ENCODE measurements at places on chromosomes 12 and 14.

DNA sequence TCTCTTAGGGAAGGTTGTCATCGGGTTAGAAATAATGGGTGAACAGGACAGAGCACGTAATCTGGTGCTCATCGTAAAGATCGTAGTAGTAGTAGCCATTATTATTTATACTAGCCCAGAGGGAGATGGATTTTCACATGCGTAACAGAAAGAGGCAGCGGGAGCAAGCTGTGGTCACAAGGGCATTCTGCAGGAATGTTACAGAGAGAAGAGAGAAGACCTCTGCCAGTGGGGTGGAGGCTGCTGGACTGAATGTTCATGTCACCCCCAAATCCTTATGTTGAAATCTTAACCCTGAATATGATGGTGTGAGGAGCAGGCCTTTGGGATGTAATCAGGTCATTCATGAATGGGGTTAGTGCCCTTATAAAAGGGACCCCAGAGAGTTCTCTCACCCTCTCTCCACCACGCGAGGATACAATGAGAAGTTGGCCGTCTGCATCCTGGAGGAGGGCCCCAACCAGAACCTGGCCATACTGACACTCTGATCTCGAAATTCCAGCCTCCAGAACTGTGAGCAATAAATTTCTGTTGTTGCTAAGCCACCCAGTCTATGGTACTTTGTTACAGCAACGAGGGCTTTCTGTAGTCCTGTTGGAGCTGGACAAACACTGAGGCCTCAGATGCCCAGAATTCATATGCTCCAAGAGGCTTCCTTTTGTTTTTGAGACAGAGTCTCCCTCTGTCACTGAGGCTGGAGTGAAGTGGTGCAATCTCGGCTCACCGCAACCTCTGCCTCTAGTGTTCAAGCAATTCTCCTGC lies 131.2 kb upstream of the MED13L start:
- no peak for DNase-seq

DNA sequence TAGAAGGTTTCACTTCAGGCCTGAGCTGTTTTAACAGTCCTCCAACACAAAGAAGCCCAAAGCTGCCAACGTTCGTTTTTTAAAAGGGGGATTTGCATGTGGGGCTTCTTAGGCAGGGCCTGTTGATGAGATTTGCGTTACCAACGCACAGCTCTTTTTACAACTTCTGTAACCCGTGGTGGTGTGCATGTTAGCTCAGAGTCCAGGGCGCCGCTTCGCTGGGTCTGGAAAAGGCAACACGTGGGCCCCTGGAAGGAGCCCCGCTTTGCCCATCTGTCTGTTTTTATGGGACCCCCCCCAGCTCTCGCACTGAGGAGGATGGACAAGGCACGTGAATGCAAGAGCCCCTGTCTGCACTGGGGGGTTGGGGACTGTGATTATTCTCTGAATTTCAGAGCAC lies 84.0 kb downstream of the ESR2 start:
- DNase-seq = no peak

GRCh38 chr14:36655571-36655962 lies 6.1 kb upstream of the PAX9 start:
- no peak for DNase-seq

GRCh38 chr12:102653406-102653805 lies 173.0 kb upstream of the IGF1 start:
- DNase-seq = no peak

DNA sequence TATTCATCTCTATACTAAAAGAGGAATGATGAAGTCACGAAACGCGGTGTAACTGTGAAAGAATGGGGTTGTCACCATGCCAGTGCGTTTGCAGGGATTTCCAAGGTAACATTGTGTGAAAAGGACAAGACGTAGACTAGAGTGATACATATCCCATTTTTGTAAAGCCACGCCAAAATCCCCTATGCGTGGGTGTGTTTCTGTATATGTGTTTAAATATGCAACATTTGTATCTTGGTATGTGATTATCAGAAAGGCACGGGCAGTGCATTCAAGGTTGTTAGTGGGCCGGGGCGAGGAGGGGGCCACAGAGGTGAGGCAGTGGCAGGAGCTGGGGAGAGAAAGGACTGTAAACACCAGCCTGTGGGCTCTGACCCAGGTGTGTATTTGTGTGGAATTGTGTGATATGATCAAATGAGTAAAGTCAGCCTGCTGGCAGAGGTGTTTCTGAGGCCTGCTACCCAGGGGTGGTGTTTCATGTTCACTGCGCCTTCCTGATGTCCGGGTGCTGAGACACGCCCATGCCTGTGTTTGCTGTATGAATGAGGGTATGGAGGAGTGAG lies 137.8 kb downstream of the ADGRD1 start:
- no peak for DNase-seq

GRCh38 chr12:127503246-127503645 lies 763.7 kb upstream of the TMEM132C start:
- no peak for DNase-seq

- no peak for DNase-seq
Observed at GRCh38 chr14:72387726-72388125, 455.5 kb downstream of the RGS6 start.

DNA sequence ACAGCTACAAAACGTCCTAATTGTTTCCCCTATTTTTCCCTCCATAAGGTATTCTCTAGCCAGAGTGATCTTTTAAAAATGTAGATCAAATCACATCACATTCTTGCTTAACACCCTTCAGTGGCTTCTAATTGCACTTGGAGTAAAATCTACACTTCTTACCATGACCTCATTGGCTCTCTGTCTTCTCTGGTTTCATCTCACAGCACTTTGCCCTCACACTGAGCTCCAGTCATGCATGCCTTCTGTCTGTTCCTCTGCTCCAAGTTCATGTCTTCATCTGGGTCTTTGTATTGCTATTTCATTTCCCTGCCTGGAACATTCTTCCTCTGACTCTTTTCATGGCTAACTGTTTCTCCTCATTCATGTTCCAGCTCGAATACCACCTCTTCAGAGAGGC lies 220.4 kb upstream of the GARIN6 start:
- DNase-seq = no peak

- no peak for DNase-seq
Observed at GRCh38 chr12:52539083-52539820, 13.7 kb downstream of the KRT71 start.

GRCh38 chr14:22071006-22071405 lies 397.4 kb upstream of the OR4E1 start:
- DNase-seq = no peak

GRCh38 chr12:12811343-12811742 lies 1.8 kb upstream of the DDX47 start:
- DNase-seq = no peak

DNA sequence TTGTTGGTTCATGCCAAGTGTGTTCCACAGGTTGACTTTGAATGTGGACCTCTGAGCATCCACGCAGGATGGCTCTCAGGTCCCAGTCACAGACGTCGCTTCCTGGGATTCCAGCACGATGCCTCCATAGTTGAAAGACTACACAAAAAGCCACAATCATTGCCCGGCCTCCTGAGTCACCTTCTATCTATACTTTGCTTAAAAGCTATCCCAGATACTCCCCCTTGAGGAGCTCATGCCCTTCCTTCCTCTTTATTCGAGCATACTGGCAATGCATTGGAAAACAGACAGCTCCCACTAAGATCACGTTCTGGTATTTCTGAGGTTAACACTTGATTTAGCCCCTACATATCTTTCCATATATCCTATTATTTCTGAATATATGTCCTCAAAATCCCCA lies 40.1 kb downstream of the ZNF664 start:
- no peak for DNase-seq

GRCh38 chr14:30706704-30707103 lies 84.6 kb downstream of the SCFD1 start:
- DNase-seq = no peak

DNA sequence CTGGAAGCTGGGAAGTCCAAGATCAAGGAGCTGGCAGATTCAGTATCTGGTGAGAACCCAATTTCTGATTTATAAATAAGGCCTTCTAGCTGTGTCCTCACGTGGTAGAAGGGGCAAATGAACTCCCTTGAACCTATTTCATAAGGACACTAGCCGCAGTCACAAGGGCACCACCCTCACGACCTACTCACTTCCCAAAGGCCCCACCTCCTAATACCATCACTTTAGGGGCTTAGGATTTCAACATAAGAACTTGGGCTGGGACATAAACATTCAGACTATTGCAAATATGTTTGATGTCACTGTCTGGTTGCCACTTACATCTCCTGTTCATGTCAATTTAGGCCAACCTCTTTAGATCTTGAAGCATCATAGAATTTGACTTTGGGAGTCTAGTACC lies 10.8 kb upstream of the CNIH1 start:
- DNase-seq = no peak

- no peak for DNase-seq
Observed at GRCh38 chr12:85325442-85325841, 45.4 kb downstream of the ALX1 start.

GRCh38 chr14:104102282-104102914 lies 16.9 kb downstream of the ASPG start:
- DNase-seq = no peak

DNA sequence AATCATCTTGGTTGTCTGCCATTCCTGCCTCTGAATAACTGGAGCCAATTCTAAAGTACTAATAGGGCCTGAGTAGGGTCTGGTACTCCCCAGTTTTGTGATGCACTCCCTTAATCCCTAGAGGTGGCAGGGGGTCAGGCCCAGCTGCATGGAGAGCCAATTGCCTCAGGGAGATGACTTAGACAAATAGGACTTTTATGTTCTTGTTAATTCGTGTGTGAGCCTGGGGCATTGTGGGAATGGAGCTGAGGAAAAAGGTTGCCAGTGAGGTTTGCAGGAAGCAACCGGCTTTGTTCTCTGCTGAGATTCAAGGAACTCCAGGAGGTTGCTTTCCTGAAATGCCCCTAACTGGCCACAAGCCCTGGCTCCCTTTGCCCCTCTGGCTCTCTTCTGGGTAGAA lies 6.8 kb upstream of the DCD start:
- DNase-seq = no peak

DNA sequence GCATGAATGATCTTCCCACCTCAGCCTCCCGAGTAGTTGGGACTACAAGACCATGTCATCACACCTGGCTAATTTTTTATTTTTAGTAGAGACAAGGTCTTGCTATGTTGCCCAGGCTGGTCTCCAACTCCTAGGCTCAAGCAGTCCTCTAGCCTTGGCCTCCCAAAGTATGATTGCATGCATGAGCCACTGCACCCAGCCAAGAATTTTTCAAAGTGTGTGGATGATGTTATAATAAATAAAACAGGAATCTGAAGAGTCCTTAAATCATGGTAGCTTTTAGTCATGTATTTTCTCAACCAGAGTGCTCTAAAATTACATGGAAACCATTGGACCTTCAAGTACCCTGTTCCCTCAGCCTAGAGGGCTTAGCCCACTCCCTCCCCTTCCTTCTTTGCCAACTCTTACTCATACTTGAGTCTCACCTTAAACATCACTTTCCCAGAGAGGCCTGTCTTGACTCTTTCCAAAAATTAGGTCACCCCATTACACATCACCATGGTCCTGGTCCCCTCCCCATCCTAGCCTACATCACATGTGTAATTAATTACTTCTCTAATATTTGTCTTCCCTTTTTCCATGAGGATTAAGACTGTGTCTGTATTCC lies 52.2 kb upstream of the BICDL1 start:
- no peak for DNase-seq

GRCh38 chr12:47901063-47901717 lies 3.6 kb downstream of the VDR start:
- DNase-seq = no peak

DNA sequence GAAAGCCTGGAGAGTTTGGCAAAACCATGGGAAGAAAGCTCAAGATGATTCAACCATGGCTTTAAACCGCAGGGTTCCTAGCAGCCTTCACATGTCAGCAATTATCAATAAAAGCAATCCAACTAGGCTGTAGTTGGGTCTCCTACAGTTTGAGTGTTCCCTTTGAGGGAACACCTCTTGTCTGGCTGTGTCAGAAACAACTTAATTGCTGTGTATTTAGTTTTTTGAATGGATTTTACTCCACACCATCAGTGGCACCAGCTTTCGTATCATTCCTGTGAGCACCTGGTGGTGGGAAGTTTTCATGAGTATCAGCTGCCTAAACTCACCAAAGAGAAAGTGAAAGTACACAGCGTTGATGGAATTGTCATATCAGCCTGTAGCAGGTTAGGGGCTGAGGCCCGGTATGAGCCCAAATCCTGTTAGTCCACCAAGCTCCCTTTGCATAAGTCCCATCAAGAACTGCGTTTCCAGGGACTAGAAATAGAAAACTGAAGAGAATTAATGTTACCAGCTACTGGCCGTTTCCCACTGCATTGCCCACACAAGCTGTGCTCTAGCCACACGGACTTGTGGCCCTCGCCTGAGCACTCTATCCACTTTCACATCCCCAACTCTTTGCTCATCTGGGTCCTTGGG lies 10.9 kb upstream of the IL26 start:
- peak; percentile 23 for DNase-seq

DNA sequence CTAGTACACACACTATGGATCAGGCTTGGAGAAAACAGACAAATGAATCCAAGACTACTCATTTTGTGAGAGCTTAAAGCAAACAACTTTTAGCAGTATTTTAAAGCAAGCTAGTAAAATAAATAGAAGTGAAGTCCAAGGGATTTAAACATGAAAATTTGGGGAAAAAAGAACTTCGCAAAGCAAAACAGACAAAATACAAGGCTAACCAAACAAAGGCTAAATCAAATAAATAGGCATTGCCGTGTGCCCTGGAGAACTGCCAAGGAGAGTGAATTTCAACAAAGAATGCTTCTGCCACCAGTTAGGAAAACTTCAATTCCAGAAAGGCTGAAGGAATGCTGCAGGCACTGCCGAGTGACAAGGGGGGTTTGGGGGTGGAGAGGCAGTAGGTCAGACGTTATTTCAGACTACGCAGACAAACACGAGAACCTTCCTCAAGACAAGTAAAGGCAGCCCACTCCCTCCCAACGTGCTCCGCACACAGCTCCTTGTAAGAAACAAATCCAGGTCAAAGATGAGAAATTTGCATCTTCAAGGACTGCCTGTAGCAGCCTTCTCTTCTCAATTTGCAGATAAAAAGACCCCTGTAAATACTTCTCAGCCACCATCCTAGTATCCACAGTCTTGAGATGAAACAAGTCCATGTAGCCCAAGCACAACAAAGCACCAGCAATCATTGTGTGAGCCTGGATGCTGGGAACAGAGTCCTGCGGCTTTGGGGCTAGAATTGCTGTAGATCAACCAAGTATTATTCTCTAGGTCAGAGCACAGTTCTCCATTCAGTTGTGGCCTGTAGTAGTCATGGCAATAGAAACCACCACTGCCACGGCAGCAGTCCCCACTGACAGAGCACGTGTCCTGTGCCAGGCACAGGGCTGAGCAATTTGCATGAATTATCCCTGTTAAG lies 43.3 kb downstream of the EFCAB11 start:
- DNase-seq = no peak

GRCh38 chr14:94398536-94398935 lies 10.1 kb upstream of the SERPINA1 start:
- no peak for DNase-seq

GRCh38 chr12:104704224-104704779 lies 247.6 kb downstream of the CHST11 start:
- no peak for DNase-seq

GRCh38 chr14:77228056-77228455 lies 43.0 kb downstream of the NGB start:
- DNase-seq = no peak

DNA sequence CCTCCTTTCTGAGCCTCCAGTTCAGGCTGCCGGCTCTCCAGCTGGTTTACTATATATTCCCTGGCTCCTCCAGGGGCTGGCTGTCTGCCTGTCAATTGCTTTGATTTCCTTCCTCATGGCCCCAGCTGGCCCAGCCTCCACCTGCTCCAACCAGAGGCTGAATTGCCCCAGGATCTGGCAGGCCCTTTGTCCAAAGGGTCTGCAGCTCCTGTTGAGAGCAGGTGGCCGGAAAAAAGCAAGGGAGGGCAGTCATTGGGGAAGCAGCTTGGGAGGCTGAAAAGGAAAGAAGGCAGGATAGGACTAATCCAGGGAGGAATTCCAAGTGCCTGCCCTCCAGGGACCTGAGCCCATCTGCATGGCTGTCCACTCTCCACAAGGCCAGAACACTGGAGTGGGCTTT lies 25.3 kb downstream of the PAH start:
- no peak for DNase-seq
